ENCODE measurements at places on chromosomes 12 and 14.

- DNase-seq, result peak; percentile 40
Measured at GRCh38 chr12:124694250-124694649, 126.8 kb upstream of the NCOR2 start.

DNA sequence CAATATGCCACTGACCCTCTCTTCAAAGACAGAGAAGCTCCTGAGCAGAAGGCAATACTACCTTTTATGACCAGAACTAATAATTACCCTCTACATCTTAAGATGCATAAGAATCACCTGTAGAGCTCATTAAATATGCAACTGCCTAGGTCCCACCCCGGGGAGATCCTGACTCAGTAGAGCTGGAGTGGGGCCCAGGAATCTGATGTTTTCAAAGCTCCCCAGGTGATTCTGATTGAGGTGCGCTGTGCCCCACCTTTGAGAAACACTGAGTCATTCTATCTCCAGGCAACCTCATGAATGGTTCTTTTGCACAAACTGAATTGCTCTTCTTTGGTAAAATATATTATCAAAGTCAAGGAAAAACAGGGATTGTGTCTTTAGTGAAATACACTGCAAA, 149.3 kb upstream of the BMP4 start:
- DNase-seq, result no peak

DNA sequence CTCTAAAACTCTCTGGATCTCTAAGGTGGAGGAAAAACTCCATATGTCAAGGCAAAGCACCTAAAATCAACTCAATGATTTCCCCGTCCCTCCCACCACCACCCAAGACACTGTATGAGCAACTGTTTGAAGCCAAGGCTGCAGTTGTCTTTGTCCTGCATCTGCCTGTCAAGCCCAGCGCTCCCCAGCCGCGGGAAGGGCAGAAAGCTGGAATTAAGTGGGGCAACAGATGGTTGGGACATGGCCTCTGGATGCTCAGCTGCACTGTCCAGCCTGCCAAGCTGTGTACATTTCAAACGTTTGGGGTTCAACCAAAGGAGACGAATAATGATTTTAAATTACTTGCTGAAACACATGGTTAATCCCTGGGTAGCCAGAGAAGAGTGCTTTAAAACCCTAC, 42.2 kb upstream of the PTGR2 start:
- no peak for DNase-seq

DNA sequence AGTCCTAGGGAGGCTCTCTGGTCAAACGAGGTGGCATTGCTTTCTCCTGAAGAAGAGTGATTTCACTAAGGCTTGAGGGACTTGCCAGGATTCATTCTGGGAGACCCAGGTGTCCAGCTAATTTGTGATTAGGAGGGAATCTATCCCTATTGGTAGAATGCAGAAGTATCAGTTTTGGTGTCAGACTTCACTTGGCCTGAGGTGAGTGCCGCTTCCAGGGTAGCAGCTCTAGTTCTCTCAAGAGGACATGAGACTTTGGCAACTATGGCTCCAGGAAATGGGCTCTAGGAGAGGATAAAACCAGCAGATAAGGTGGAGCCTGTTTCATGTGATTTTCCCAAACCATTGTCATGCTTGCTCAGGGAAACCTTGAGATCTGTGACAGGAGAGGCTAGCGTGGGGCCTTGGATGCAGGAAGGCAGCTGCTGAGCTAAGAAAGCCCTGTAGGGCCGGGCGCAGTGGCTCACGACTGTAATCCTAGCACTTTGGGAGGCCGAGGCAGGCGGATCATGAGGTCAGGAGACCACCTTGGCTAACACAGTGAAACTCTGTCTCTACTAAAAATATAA, 11.6 kb upstream of the TMEM117 start:
- DNase-seq, result no peak

- no peak for DNase-seq
Measured at GRCh38 chr12:68905733-68906132, 27.2 kb downstream of the CPM start.

DNA sequence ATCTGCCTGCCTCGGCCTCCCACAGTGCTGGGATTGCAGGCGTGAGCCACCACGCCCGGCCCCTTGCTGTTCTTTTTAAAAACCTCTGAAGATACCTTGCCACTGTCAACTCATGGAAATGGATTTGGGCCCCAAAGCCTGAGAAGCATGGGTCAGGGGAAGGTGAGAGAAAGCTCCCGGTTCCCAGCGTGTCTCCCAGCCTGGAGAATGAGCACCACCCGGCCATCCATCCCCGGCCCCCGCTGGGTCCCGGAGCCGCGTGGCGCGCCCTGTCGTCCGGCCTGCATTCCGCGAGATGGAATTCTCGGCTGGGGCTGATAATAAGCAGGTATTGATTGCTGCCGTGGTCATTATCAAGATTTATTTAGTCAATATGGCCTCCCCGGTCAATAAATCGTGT, 126.5 kb upstream of the MYL2 start:
- DNase-seq, result no peak

GRCh38 chr12:47397664-47398281, 308.1 kb downstream of the RPAP3 start:
- peak; percentile 64 for DNase-seq

- no peak for DNase-seq
Measured at GRCh38 chr12:114425031-114425626, 19.2 kb upstream of the TBX5 start.

GRCh38 chr12:19030603-19031002, 98.9 kb upstream of the PLEKHA5 start:
- no peak for DNase-seq

DNA sequence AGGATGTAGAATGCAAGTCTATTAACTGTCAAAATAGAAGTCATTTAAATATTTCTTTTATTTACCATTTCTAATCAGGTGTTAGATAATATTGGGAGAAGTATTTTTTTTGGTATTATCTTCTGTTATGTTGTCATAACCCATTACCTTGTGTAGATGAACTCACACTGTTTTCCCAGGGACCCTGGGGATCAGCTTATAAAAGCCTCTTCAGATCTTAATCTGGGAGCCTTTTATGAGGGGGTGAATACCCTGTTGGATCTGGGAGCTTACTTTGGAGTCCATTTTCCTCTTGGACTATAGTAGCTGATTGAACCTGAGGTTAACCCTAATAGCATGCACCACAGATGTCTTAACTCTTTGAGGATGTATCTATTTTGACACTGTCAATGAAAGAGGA, 176.3 kb upstream of the ATP2B1 start:
- no peak for DNase-seq

DNA sequence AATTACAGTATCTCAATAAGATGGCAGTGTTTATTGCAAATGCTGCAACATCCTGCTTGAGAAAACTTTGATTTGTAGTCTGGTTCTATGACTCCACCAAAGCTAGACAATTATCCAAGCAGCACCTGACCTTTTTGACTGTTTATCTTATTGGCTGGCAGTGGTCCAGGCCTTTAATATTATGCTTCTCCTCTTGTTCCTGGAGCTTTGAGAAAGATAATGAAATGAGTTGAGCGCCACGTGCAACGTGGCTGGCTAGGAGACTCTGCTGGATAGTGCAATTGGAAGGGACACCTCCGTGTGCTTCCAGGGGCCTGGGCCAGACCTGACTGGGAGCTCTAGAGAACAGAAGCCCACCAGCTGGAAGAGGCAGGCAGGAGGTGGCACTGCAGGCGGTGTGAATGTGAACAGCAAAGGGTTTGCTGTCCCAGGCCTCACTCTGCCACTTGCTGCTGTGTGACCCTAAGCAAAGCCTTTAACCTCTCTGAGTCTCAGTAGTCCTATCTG, 349.3 kb downstream of the CACNA1C start:
- no peak for DNase-seq
